ENCODE measurements at places on chromosomes 1 and 21. TPM values are rescaled to one million over a fixed set of nuclear protein-coding genes. Genes with fewer than 3 reads are reported as not detected.

The TMEM54 gene
- total RNA-seq: 0.66 TPM

DNA sequence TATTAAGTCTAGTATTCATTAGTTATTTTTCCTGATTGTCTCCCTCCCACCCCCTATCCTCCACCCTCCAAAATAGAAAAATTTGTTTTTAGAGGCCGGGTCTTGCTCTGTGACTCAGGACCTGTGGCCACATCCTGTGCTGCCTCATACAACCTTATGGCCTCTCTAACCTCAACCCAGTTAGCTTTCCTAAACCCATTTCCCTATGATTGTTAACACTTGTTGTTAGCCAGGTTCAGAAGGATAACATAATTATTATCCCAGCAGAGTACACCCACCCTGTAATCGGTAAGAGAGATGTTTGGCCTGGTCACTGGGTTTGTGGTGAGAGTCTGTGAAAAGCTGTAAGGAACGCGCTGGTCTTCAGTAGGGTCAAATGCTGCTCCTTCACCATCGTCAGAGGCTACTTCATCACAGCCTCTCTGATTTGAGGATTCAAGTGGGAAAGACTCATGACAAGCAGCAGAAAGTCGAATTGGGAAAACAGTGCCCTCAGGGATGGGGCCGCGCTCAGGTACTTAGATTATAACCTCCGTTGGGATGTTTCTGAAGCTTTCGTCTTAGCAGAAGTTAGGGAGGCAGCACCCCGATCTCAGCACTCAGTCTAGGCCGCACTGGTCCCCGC lies 35.9 kb upstream of the HMGN1 start:
- DNase-seq: no peak

GRCh38 chr1:235864931-235865525 lies 1.7 kb downstream of the LYST start:
- DNase-seq: no peak

GRCh38 chr1:40386796-40387195 lies 13.3 kb downstream of the SMAP2 start:
- DNase-seq: no peak

DNA sequence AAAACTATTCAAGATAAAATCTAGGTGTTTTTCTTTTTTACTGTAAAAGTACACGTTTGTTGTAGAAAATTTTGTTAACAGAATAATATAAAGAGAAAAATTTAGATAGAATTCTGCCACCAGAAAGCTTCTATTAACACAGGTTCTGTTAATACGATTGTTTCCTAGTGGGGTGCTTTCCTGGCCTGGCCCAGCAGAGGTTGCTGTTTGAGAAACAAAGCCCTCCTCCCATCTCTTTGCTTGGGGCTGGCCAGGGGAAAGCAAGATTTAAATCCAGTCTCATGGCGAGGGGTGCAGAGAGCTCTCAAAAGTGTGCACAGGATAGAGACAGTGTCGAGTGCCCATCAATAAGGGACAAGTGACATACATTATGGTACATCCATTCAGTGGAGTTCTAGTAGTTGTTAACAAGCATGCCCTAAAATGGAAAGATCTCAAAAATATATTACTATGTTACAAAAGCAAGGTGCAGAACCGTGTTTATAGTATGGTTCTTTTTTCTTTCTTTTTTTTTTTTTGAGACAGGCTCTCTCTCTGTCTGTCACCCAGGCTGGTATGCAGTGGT lies 14.6 kb upstream of the ACBD3 start:
- DNase-seq: no peak

GRCh38 chr1:115466433-115466832 lies 128.4 kb upstream of the NGF start:
- no peak for DNase-seq
